ENCODE measurements at places on chromosomes 5 and 9.

DNA sequence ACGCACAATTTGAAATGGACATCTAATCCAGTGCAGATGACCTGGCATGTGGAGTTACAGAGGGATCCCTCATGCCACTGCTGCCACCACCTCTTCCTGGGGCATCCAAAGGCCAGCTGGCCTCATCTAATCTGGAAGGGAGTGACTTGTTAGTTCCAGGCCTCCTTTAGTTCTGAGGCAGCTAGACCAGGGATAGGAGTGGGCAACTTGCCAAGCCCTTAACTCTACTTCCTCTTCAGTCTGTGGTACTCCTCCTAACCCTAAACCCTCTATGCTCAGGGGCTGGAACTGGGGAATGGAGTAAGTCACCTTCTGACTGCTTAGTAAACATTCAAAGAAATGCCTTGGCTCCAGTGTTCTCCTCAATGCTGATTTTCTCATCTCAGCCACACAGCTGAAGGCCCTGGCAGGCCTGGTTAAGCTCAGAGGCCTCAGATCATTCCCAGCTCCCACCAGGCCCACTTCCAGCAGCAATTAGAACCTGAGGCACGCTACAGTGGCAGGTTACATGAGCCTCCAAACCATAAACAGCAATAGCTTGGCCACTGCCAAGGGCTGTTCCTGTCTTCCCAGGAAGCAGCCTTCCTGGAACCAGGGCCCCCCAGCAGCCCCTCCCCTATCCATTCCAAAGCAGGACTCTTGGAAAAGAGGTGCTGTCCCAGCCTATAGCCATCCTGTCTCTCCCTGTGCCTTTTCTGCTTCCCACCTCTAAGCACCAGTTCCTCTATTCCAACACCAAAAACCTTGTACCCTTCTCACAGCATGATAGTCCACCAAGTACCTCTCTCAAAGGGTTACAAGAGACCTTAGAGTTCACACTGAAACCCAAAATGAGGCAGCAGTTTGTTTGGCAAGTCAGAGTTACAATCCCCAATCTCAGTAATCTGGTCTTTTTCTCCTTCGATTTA lies 2.0 kb downstream of the EIF4EBP3 start:
- peak; percentile 50 for DNase-seq

- no peak for DNase-seq
Observed at GRCh38 chr9:103949096-103949495, 145.0 kb upstream of the SMC2 start.

GRCh38 chr9:33222031-33222430 lies 17.9 kb upstream of the SPINK4 start:
- no peak for DNase-seq

DNA sequence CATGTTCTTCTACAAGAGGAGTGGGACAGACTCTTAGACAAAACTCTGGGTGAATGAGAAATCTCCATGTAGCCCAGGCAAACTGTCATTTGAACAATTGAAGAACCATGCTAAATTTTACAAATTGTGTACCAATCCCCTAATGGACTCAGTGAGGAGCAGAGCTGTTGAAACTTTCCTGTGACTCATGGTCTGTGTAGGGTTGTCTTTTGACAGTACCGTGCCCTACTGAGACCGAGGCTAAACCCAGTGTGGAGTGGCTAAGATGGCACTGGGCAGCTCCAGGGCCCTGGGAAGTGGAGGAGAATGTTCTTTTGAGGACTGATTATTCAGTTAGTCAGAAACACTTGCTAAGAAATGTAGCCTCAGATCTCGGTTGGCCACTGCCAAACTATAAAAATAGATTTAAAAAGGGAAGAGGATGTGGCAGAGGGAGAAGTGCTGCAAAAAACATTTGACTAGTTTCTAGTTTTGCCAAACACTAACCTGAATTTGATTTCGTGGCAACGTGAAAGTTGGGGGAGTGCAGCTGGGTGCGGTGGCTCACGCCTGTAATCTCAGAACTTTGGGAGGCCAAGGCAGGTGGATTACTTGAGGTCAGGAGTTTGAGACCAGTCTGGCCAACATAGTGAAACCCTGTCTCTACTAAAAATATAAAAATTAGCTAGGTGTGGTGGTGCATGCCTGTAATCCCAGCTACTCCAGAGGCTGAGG lies 24.7 kb downstream of the POU4F3 start:
- no peak for DNase-seq

DNA sequence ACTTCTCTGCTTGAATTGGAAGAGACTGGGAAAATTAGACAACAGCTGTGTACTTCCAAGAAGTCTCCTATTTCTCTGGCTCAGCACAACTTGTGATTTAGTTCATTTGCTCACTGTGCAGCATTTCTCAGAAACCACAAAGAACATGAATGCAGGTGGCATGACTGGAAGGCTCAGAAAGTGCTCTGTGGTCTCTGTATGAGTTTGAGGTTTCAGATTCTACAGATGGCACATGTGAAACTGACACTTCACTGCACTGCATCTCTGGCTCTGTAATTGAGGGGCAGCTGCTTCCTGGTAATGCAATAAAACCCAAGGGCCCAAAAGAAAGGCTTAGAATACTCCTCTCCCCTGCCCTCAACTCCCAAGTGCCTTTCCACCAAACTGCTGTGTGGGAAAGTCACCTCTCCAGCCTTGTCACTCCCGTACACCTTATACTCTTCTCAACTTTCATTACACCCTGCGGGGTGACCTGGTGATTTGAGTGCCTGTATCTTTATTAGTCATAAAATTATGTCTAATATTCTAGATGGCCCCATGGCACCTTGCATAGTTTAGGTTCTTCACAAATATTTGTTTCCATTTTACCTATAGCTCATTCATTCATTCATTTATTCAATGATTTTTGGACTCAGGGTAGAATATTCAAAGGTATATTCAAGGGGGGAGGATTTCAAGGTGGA lies 82.5 kb downstream of the ESM1 start:
- DNase-seq, result no peak

GRCh38 chr5:1542781-1543180 lies 19.0 kb upstream of the LPCAT1 start:
- DNase-seq, result no peak

DNA sequence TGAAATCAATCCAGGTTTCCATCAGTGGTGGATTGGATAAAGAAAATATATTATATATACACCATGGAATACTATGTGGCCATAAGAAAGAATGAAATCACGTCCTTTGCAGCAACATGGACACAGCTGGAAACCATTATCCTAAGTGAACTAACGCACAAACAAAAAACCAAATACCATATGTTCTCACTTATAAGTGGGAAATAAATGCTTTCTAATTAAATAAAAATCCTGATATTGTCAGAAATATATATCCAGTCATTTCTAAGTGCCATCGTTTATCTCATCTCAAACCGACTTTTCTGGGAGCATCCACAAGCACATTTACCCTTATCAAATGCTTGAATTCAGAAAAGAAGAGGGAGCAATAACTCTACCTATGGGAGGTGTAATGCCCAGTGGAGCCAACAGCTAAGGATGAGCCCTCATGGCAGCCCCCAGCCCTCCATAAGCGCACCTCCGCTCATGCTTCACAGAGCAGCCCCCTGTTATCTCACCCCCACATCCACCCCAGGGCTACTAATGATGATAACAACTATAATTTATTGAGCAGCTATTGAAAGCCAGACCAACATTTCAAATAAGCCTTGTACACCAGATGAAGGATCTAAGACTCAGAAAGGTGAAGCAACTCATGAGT lies 101.7 kb upstream of the SPOCK1 start:
- no peak for DNase-seq

- DNase-seq, result no peak
Observed at GRCh38 chr5:65801352-65801783, 79.4 kb downstream of the NLN start.

DNA sequence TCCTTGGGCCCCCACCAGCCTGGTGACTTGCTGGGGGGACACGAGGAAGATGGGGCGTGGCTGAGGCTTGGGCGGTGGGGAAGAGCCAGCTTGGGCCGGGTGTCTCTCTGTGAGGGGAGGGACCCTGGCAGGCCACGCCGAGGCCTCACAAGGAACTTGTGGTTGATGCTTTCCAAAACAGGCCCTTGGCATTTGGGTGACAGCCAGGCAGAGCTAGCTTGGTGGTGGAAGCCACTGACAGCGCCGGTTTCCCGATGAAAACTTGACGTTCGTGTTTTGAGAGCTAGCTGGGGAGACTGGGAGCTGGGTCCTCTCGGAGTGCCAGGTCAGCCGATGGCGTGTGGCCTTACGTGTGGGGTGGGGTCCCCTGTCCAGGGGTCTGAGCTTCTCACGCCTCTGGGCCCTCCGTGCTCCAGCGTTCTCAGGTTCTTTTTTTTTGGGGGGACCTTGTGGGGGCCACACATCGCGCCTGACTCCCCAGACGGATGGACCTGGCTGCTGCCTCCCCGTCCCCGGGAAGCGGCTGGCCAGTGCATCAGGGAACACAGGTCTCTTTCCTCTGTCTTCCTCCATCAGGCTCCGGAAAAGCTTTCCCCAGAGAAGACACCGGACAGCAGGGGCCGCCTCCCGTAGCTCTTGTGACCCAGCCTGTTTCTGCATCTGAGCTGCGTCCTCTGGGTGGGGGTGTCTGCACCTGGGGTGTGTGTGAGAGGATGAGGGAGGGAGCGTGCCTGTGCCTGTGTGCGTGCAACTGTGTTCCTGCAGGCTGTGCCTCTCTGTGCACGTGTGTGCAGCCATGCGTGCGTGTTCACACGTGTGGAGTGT lies 129.3 kb upstream of the LPCAT1 start:
- no peak for DNase-seq

- no peak for DNase-seq
Observed at GRCh38 chr9:98248737-98249474, 6.5 kb downstream of the TBC1D2 start.

DNA sequence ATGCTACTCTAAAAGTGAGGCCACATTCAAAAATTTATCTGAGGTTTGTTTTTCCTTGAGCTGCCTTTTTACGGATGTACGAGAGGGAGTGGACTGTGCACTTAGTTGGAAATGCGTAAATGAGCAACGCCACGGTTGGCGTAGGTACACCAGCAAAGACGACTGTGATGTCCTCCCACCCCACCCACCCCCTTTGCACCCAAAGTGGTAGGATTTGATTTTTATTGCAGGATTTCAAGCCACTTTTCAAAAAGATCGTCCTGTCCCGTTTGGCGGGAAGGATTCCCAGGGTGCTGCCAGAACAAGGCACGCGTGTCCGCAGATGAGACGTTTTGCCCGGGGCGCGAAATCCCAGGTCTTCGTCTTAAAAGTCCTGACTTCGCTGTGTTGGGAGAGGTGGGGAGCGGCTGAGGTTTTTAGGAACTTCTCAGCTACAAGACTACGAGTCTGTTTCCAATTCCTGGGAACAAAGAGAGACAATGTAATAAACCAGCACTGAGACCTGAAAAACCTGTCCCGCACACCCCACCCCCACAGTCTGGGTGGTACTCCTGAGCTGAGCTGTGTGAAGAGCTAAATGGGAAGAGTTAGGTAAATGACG lies 1.0 kb upstream of the TLE1 start:
- no peak for DNase-seq

- DNase-seq, result no peak
Observed at GRCh38 chr9:77647267-77648233, 572 bp downstream of the GNA14 start.

GRCh38 chr5:33936004-33936380 lies 194 bp upstream of the RXFP3 start:
- no peak for DNase-seq

GRCh38 chr9:117480253-117480652 lies 65.4 kb upstream of the ASTN2 start:
- DNase-seq, result no peak

DNA sequence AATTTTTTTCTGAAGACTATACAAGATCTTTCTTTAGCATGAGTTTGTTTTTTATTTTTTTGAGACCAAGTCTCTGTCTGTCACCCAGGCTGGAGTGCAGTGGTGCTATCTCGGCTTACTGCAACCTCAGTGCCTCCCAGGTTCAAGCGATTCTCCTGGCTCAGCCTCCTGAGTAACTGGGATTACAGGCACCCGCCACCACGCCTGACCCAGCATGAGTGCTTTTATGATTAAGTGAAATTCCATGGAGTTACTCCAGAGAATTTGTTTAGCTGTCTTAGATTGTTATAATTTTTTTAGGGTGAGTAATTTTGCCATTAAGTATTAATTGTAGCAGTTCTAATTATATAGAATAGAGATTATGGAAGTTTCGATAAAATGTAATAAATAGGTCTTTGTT lies 14.3 kb downstream of the YTHDC2 start:
- no peak for DNase-seq

GRCh38 chr9:120914396-120914795 lies 12.2 kb downstream of the TRAF1 start:
- no peak for DNase-seq

DNA sequence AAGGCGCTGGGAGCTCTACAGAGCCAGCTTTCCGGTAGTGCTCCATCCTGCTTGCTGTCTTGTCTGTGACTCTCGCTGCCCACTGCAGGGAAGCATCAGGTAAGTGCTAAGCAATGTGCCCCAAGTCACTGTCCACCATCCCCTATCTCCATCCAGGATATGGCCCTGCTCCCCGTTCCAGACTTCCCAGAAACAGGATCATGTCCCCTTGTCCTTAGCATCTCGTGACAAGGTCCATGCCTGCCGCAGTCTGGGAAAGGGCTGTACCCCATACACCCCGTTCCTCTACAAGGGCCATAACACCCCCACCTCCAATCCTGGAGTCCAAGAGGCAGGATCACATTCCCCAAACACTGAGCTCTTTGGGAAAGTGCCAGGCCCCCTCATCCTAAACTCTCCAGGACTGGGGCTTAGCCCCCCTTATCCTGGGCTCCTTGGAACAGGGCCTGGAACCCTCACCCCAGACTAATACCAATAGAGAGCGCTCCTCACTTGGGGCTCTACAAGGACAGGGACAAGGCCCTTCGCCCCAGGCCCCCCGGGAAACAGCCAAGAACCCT lies 566 bp downstream of the RPP25L start:
- DNase-seq, result no peak

DNA sequence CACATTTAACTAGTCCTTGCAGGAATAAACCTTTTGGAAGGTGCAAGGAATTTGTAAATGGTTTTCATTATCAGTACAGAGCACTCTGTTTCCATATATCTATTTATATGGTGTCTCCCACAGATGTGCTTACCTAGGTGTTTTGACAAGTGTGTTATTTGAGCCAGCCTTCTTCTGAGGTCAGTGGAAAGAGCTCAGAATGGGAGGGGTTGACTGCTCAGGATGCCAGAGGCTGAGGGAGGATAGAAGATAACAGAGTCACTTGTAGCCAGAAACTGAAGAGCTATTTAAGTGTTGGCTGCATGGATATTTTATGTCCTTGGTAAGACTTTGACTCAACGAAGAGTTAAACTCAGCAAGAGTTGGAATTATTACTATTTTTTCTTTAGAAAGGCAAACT lies 5.0 kb downstream of the CMYA5 start:
- peak; percentile 15 for DNase-seq

GRCh38 chr5:133445744-133446143 lies 166.6 kb downstream of the FSTL4 start:
- no peak for DNase-seq

- no peak for DNase-seq
Observed at GRCh38 chr9:9790216-9790872, 822.5 kb downstream of the PTPRD start.

GRCh38 chr9:94703488-94704140 lies 22.9 kb upstream of the AOPEP start:
- DNase-seq, result no peak

GRCh38 chr5:146813346-146814157 lies 65.0 kb downstream of the PPP2R2B start:
- no peak for DNase-seq
